ENCODE measurements at places on chromosomes 4 and X.

DNA sequence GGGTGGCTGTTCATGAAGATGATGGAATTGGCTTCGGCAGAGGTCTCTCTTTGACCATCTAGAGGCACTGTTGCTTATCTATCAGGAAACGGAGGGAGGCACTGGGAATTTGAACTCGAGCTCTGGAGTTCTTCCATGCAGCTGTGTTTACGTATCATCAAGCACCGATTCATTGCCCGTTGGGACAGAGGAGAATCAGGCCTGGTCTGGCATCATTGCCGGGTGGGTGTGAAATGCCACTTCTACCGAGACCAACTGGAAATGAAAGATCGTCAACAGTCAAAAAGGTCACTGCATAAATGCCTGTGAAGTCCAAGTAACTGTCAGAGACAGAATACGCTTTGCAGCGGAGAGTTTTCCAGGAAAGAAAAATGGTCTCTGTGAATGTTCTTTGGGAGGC, 166.9 kb downstream of the ASMT start:
- DNase-seq, result no peak

GRCh38 chr4:100428051-100428450, 89.8 kb downstream of the EMCN start:
- peak; percentile 73 for DNase-seq

- no peak for DNase-seq
Observed at GRCh38 chr4:109321232-109321631, 18.8 kb upstream of the COL25A1 start.

DNA sequence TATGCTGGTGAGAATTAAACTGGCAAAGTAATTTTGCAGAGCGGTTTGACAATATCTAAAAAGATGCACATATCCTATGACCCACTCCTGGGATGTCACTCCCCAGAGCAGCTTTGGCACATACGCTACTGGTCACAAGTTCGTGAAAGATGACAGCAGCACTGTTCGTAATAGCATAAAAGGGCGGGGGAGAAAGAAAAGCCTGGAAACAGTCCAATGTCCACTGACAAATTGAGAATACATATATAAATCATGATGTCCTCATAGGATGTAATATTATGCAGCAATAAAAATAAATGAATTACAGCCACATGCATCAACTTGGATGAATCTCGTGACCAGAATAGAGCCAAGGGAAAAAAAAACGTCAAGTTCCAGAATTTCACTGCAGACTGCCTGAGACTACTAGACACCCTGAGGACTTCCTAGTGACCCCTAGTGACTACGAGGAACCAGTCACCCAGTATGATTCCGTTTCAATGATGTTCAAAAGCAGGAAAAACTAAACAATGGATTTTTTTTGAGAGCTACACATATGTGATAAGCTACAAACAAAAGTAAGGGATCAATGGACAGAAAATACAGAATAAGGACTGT, 1.8 kb downstream of the PCSK1N start:
- no peak for DNase-seq

- DNase-seq, result no peak
Observed at GRCh38 chrX:134538316-134538715, 78.4 kb downstream of the HPRT1 start.

GRCh38 chr4:99324979-99325378, 3.8 kb upstream of the ADH1B start:
- peak; percentile 95 for DNase-seq

GRCh38 chrX:98111684-98112083, 1228.0 kb downstream of the RPA4 start:
- DNase-seq, result no peak

DNA sequence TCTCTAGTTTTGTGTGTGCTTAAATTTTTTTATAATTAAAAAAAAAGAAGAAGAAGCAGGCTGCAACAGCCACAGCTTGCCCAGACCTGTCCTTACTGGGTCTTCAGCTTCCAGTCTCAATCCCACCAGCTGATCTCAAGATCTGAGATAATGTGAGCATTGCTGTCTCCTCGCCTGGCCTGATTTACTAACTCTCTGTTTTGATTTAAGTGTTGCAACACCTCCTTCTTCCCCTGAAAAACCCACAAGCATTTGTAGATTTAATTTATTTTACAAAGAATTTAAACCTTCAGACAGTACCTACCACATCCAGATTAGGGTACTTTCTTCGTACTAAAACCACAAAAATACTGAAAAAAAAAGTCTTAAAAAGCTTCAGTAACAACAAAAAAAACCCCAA, 38.0 kb downstream of the FAM241A start:
- peak; percentile 76 for DNase-seq

DNA sequence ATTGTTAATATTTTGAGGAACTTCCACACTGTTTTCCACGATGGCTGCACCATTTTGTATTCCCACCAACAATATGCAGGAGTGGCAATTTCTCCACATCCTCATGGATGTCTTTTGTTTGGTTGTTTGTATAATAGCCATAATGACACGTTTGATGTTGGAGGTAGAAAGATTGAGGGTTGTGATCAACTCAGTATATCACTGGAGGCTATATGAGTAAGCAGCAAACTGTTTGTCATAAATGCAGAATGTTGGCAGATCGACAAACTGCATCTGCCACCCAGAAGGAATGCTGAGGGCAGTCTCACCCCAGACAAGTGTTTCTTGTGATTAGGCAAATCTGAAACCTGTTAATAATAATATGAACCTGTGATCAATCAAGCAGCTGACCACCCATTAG, 243.9 kb upstream of the WDFY3 start:
- DNase-seq, result no peak

DNA sequence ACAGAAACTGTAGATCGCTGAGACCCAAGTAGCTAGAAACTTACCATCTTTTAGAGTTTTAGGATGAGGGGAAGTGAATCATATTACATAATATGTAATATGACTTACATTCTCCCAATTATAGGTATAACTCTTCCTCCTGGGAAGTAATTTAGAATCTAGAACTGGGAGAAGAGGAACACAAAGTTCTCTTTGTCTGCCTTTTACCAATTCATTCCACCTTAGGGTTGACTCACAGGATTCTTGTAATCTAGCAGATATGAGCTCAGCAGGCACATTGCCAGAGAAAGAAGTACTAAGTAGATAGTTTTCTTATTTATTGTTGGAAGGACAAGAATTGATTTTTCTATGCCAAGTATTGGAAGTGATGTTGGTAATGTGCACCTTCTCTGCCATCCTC, 58.0 kb upstream of the CCSER1 start:
- peak; percentile 1 for DNase-seq

DNA sequence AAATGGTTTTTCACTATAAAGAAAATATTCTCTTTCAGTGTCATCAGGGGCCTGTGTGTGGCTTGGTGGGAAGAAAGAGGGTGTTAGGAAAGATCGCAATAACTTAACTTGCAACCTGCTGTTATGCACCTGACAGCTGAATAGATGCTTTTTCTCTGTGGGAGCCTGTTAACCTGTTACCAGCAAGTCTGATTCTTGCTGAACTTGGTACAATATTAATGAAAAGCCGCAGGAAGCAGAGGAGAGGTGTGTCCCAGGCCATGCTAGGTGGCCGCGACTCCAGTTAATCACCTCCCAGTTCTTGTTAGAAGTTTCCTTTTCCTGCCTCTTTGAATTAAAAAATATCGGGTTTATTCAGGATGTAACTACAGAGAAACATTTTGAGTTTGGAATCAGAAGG, 494.8 kb upstream of the AGA start:
- DNase-seq, result no peak

GRCh38 chr4:8593264-8594096, 915 bp downstream of the CPZ start:
- DNase-seq, result no peak

DNA sequence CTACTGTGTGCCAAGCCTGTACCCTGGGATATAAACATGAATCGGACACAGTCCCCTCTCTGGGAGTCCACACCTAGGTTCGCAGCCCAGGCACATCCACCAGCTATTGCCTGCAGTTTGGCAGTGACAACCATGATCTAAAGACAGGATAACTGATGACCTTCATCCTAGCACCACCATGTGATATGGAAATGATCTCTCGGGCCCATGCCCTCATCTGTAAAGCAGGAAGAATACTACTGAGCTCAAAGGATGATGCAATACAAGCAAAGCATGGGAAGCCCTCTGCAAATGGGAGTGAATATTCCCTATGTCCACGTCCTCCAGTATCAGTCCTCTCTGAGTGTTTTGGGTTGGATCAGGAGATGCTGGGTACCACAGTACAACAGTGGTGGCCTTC, 80.9 kb upstream of the MSX1 start:
- DNase-seq, result no peak

- DNase-seq, result no peak
Observed at GRCh38 chrX:11600578-11600977, 65.1 kb downstream of the ARHGAP6 start.

DNA sequence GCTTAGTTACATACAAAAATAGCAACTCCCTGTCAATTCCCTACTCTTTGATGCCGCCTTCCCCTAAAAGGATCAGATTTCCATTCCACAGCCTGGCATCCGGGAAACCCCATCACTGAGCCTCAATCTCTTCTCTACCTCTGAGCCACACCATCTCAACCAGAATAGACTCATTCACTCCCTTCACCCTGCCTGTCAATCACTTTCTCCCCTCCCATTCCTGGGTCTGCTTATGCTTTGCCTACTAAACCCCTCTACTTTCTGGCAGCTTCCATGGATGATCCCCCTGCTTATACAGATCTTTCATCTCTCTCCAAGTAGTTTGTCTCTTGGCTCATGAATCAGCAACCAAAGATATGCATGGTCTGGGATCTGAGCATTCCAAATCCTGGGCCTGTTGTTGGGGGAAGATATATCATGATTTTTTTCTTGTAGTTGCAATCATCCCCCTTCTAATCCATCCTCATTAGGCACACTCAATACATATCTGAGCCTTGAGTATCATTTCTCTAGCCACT, 2.6 kb downstream of the AMER1 start:
- DNase-seq, result peak; percentile 1

Data from choroid plexus epithelial cell (primary cell).